ENCODE measurements at places on chromosomes 16 and 17. TPM values are rescaled to one million over a fixed set of nuclear protein-coding genes. Genes with fewer than 3 reads are reported as not detected.

Gene ZPBP2
- total RNA-seq = not detected

Gene HERPUD1
- total RNA-seq = 28.9 TPM

Gene MIS12
- total RNA-seq = 28.6 TPM

Gene CETP
- not detected for total RNA-seq

DNA sequence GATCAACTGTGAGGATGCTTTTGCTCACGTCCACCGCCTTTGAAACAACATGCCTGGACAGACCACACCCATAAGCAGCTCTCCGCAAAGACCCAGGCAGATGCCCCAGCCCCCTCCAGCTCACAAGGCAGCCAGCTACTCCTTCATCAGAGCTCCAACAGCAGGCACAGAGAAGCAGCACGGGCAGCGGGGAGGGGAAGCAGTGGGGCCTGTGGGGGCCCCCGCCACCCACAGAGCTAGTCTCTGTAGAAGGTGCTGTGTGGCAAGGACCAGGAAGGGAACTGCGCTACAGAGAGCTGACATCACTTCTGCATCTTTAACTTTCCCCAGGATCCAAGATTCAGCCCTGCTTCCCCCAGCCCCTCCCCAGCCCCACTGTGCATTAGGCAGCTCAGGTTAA lies 10.0 kb upstream of the SCNN1G start:
- no peaks in the 10 kb centered on the region for H3K4me1 ChIP-seq
- no peaks in the 10 kb centered on the region for H3K36me3 ChIP-seq
- H3K27ac ChIP-seq = no peak overlapping the region
- H3K4me3 ChIP-seq = peak overlapping the region; percentile 24

DNA sequence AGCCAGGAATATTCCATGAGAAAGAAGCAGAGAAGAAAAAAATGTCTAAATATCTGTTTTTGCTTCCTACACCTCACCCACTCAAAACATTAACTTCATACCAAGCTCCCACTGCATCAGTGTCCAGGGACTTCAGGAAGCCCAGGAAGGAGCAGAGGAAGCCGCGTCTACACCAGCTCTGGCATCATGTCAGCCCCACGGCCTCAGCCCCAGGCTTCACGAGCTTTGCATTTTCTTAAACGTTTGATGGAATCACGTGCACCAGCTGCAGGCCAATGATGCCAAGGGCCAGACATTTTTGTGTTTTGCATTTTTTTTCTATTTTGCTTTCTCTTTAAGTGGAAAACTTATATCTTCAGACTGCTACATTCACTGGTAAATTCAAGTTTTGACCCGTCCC lies 48.6 kb downstream of the CDRT4 start:
- no peak overlapping the region for H3K4me3 ChIP-seq
- DNase-seq = no peak
- H3K4me1 ChIP-seq = no peaks in the 10 kb centered on the region
- no peak overlapping the region for H3K27ac ChIP-seq
- peaks cover 3% of the 10 kb centered on the region for H3K36me3 ChIP-seq

Measured in H9 (cell line).